ENCODE measurements at places on chromosomes 4 and X.

GRCh38 chrX:79080141-79080540 is 64.3 kb upstream of the GPR174 start:
- DNase-seq: no peak

GRCh38 chr4:137408527-137409177 is 123.6 kb downstream of the PCDH18 start:
- no peak for DNase-seq

GRCh38 chr4:156805696-156806095 is 165.9 kb downstream of the PDGFC start:
- DNase-seq: no peak

- DNase-seq: no peak
Measured at GRCh38 chrX:23369027-23369426, 34.4 kb downstream of the PTCHD1 start.

GRCh38 chrX:43552156-43552555 is 103.9 kb upstream of the MAOA start:
- DNase-seq: no peak
